Astrocyte of the cerebellum (primary cell): ENCODE measurements at places on chromosomes 3 and 15.

DNA sequence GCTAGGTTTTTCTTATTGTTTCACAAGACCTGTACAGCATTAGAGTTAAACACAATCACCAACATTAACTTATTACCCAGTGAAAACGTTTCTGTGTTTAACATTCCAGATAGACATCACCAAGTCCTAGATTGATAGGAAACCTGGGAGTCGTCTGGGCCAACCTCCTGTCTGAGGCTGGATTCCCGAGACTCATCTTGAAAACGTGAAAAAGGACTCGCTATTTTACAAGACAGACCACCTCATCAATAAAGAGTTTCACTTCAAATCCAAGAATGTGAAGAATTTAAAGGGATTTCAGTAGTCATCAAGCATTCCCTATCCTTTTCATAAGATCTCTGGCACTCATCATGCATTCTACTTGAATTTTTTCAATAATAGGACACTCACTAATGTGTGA is 626.6 kb downstream of the MCTP2 start:
- no peak for DNase-seq

DNA sequence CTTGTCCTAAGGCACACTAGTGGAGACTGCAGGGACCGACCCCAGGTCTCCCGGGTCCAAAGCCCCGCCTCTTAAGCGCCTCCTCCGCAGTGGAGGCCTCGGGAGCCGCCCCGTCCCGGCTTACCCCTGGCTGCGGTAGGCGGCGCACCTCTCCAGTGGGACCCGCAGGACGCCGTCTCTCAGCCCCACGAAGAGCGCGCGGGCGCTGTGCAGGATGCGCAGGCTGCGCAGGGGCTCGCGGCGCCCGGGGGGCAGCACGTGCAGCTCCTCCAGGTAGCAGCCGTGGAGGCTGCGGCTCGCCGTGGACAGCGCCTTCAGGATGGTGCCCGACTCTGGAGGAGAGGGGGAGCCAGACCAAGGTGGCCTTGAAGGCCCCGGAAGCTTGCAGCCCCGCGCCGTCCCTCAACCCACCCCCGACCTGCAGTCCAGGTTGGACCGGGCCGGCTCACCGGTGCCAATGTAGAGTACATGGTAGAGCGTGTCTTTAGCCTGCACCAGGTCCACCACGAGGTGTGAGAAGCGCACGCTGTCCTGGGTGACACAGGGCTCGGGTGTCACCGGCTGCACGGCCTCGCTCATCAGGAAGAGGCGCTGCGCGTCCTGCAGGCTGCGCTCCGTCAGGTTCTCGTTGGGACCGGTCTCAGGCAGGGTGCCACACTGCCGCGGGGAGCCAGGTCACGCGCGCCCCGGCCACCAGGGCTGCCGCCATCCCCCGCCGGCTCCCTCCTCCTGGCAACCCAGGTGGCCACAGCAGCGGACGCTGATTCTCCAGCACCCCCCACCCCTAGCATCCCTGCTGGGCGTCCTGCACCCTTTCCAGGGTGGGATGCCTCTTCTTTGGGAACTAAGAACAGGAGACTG is 105.5 kb downstream of the SEMA5B start:
- no peak for DNase-seq

DNA sequence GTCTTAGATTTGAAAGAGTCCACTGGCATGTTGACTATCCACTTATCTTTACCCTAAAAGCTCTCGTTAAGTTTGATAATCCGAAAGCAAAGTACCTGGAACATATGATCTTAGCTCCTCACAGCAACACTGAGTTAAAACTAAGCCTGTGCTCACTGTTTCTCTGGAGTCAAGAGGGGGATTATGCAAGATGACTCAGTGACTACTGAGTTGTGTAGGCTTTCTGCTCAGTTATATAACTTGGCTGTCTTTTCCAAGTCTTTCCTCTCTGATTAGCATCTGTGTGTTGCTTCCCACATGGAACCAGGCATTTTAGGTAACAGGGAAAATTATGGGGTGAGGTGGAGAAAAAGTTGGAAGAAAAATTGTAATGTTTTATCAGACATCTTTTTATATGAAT is 31.2 kb upstream of the MYO5C start:
- no peak for DNase-seq

GRCh38 chr3:124995460-124995994 is 60.3 kb downstream of the HEG1 start:
- DNase-seq, result no peak

GRCh38 chr3:79937567-79937966 is 169.8 kb upstream of the ROBO1 start:
- DNase-seq, result no peak

DNA sequence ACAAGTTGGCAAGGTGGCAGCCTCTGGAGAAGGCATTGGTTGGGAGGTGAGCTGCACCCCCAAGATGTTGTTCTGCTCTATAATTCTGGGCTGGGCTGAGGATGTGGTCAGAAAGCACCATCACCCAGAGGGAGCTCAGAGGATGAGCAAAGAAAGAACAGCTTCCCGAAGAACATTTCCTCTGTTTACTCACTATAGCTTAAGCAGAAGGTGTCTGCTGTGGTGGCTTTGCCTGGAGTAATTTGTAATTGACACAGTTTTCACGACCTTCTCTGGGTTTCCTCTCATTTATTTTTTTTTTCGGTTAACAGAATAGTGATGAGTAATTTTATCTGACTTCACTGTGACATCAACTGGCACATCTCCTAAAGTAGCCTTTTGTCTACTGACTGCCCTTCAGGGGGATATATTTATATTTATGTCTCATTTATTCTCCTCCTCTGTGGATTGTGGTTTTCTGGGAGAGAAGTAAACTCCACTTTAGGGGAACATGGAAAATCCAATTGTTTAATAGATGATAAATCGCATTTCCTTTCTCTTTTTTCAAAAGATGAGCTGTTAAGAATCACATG is 49.5 kb upstream of the ABHD17C start:
- DNase-seq, result no peak

GRCh38 chr15:74034206-74034755 is 39.8 kb downstream of the PML start:
- no peak for DNase-seq

- DNase-seq, result no peak
Measured at GRCh38 chr3:123150449-123151215, 51.1 kb upstream of the SEC22A start.

GRCh38 chr15:64895285-64896065 is 16.2 kb upstream of the ANKDD1A start:
- DNase-seq, result no peak
